Lower lobe of right lung (tissue), 2 donors: ENCODE measurements at places on chromosomes 7 and 10. TPM values are rescaled to one million over a fixed set of nuclear protein-coding genes. Genes with fewer than 3 reads are reported as not detected.
A peak's percentile ranks its signal among the peaks of the same experiment; 100 is the strongest.

DNA sequence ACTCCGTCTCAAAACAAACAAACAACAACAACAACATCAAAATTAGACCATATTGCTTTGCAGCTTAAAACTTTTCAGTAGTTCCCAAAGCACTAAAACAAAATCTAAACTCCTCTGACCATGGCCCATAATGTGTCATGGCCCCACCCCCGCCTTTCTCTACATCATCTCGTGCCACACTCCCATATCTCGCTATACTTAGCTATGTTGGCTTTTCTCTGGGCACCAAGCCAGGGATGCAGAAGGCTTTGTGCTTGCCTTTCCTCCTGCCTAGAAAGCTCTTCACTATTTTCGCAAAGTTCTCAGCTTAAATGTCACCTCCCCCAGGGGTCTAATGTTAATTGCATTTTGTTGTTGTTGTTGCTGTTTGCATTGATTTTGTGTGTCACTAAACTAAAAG is 15.1 kb upstream of the SLC16A12 start:
- H3K4me3 ChIP-seq: no peak overlapping the region
- H3K36me3 ChIP-seq: no peaks in the 10 kb centered on the region
- DNase-seq: no peak
- H3K4me1 ChIP-seq: no peaks in the 10 kb centered on the region
- H3K27me3 ChIP-seq: no peaks in the 10 kb centered on the region

GRCh38 chr10:61280303-61280702 is 172.9 kb downstream of the TMEM26 start:
- peaks cover 15% of the 10 kb centered on the region for H3K4me1 ChIP-seq
- H3K27ac ChIP-seq: no peak overlapping the region
- DNase-seq: no peak
- H3K4me3 ChIP-seq: no peak overlapping the region
- no peaks in the 10 kb centered on the region for H3K36me3 ChIP-seq
- H3K27me3 ChIP-seq: no peaks in the 10 kb centered on the region

DNA sequence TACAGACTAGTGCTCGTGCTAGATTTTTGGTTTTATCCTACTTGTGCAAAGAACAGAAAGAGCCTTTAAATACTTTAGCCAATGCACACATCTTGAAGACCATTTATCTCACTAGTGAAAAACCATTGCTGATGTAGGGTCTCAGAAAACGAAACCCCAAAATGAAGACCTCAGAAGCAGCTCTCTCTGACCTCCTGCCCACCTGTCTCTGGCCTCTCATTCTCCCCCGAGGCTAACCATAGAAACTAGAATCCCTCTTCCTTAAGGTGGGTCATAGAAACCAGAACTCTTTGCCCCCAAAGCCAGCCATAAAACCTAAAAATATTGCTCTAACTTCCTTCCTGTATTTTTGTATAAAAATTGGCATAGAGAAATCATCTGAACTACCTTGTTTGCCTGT is 112.2 kb downstream of the KIF20B start:
- H3K27me3 ChIP-seq: no peaks in the 10 kb centered on the region
- H3K4me3 ChIP-seq: no peak overlapping the region
- H3K36me3 ChIP-seq: no peaks in the 10 kb centered on the region

- no peak for DNase-seq
- H3K36me3 ChIP-seq: no peaks in the 10 kb centered on the region
- no peaks in the 10 kb centered on the region for H3K27me3 ChIP-seq
- no peak overlapping the region for H3K27ac ChIP-seq
- no peaks in the 10 kb centered on the region for H3K4me1 ChIP-seq
Observed at GRCh38 chr7:115962340-115962739, 68.2 kb downstream of the TFEC start.

- no peak overlapping the region for H3K4me3 ChIP-seq
- no peak for DNase-seq
- H3K27me3 ChIP-seq: no peaks in the 10 kb centered on the region
- no peak overlapping the region for H3K27ac ChIP-seq
- H3K36me3 ChIP-seq: no peaks in the 10 kb centered on the region
Observed at GRCh38 chr7:44587843-44588711, 6.0 kb upstream of the TMED4 start.

DNA sequence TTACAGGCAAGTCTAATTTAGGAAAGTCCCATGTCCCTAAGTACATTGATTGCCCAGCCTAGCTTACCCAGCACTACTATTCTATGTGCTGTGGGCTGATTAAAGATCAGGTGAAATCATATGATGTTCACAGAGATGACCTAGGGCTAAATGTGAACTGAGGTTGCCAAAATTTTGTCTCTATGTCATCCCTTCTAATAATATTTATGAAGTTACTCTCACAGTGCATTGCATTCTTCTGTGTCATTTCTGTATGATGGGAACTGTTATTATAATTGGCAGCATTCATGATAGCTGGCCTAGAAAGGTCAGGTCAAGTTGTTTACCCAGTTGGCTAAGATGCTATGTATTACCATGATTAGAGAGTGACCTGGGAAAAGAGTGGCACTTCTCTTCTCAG is 2.8 kb upstream of the PDK4 start:
- peaks cover 5% of the 10 kb centered on the region for H3K36me3 ChIP-seq
- H3K4me1 ChIP-seq: peaks cover 46% of the 10 kb centered on the region
- no peaks in the 10 kb centered on the region for H3K27me3 ChIP-seq
- no peak overlapping the region for H3K27ac ChIP-seq
- H3K4me3 ChIP-seq: no peak overlapping the region
- no peak for DNase-seq

DNA sequence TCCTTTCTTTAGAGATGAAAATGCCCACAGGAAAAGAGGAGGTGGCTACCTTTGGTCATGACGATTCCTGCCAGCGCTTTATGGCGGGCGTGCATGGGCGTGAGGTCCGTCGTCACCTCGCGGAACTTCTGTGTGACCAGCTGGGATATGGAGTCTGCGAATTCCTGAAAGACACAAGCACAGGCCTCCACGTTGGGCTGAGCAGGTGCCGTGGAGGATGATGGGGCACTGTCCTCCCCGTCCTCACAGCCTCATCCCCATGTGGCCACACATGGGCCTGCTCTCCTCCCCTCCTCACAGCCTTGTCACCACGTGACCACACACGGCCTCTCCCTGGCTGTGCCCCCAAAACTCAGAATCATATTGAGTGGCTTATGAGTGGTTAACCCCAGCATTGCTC is 214.7 kb downstream of the WDR37 start:
- DNase-seq: no peak
- no peak overlapping the region for H3K27ac ChIP-seq
- H3K36me3 ChIP-seq: no peaks in the 10 kb centered on the region
- no peak overlapping the region for H3K4me3 ChIP-seq

DNA sequence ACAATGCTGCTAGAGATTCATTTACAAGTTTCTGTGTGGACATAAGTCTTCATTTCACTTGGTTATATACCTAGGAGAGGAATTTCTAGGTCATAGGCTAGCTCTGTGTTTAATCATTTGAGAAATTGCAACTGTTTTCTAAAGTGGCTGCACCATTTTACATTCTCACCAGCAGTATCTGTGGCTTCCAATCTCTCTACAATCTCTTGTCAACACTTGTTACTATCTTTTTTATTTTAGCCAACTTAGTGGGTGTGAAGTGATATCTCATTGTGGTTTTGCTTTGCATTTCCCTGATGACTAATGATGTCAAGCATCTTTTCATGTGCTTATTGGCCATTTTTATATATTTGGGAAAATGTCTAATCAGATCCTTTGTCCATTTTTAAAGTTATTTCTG is 53.0 kb upstream of the DRGX start:
- DNase-seq: no peak
- H3K27me3 ChIP-seq: no peaks in the 10 kb centered on the region
- H3K4me3 ChIP-seq: no peak overlapping the region
- H3K36me3 ChIP-seq: no peaks in the 10 kb centered on the region

DNA sequence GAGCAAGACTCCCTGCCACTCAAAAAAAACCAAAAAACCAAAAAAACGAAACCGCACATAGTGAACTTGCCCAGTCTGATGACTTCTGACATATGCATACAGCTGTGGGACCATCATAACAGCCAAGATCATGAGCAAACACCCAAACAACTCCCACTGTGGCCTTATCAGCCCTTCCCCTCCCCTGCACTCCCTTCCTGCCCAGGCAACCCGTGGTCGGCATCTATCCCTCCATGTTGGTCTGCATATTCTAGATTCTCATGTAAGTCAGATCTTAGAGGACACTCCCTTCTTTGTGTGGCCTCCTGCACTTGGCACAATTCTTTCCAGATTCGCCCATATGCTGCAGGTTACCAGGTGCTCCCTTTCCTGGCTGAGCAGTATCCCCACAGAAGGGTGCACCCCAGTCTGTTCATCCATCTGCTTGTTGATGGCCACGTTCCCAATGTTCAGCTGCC is 72.8 kb downstream of the GNA12 start:
- H3K27ac ChIP-seq: no peak overlapping the region
- no peaks in the 10 kb centered on the region for H3K4me1 ChIP-seq
- no peak for DNase-seq
- H3K27me3 ChIP-seq: no peaks in the 10 kb centered on the region

DNA sequence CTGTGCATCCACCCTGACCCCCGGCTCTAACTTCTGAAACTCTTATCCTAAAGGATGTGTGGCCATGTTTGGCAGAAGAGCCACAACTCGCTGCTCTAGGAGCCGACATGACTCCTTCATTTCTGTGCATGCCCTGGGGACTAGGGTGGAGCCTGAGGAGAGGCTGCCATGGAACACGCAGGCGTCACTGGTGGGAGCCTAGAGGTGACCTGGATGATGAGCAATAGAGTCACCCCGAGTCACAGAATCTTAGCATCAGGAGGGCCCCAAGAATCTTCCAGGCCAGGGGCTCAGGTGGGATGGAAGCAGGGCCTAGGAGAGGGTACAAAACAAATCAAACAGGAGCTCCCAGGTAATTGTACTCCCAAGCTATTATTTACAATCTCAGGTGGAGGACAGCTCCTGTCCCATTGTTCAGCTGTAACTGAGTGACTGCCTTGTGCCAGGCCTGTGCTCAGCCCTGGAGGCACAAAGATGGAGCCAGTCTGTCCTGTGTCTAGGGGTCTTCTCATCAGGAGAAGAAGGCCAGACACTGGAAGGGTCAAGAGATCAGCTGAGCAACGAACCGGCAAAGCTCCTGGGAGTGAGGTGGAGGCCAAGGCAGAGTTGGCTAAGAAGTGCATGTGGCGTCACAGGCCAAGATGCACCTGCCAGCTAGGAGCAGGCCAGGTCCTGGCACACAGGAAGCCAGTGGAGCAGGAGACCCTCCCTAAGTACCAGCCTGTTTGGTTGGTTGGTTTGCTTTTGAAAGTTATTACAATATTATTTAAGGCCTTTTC is 5.8 kb upstream of the ZNF22 start:
- H3K27ac ChIP-seq: peak overlapping the region; percentile 81
- H3K4me1 ChIP-seq: peaks cover 85% of the 10 kb centered on the region
- H3K36me3 ChIP-seq: peaks cover 41% of the 10 kb centered on the region

GRCh38 chr10:5570979-5571810 is 46.4 kb downstream of the CALML3 start:
- no peaks in the 10 kb centered on the region for H3K4me1 ChIP-seq
- H3K27me3 ChIP-seq: no peaks in the 10 kb centered on the region
- no peak overlapping the region for H3K4me3 ChIP-seq
- H3K27ac ChIP-seq: no peak overlapping the region

GRCh38 chr7:138871814-138872090 is 73.8 kb upstream of the ATP6V0A4 start:
- no peaks in the 10 kb centered on the region for H3K27me3 ChIP-seq
- no peak overlapping the region for H3K27ac ChIP-seq
- no peaks in the 10 kb centered on the region for H3K4me1 ChIP-seq
- H3K4me3 ChIP-seq: no peak overlapping the region
- peaks cover 6% of the 10 kb centered on the region for H3K36me3 ChIP-seq

DNA sequence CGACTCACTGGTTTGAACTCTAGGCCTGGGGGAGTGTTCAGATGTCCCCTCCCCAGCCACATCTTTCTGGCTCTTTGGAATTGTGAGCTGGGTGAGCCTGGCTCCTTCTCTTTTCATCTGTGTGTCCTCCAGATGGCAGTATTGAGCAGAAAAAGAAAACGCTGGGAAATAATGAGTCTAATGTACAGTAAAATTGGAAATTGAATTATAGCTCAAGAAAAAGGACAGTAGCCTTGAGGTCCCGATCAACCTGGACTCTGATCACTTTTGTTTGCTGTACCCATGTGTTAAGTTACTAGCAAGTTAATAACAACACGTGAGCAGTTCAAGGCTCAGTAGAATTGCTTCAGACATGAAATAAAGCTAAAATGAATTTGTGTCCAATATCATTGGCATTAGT is 77.9 kb downstream of the SNX10 start:
- peaks cover 25% of the 10 kb centered on the region for H3K4me1 ChIP-seq
- no peak for DNase-seq
- peaks cover 4% of the 10 kb centered on the region for H3K36me3 ChIP-seq

DNA sequence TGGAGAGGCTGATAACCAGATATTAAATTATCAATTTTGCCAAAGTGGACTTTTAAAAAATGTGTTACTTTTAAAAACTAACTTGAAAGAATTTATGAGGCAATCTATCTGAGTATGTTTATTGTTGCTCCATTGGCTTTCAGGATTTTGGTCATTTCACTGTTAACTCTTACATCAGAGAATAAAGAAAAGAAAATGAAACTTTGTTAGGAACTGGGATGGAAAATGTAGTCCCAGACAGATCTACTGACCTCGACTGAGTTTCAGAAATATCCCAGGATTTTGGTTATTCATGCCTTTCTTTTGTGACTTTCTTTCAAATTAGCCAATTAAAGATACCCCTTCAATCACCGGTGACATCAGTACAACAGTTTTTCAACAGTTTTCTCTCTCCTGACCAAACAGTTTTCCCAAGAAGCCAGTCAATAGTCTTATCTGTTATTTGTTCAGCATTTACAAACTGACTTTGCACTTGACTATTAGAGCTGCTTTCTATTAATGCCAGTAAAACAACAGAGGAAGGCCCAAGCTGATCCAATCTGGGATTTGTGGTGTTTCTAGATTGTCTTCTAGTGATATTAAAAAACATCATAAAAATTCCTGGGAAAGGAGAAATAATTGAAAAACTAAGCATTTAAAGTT is 35.8 kb downstream of the NRBF2 start:
- H3K4me3 ChIP-seq: no peak overlapping the region
- H3K27ac ChIP-seq: no peak overlapping the region
- peaks cover 72% of the 10 kb centered on the region for H3K36me3 ChIP-seq
- no peaks in the 10 kb centered on the region for H3K4me1 ChIP-seq
- H3K27me3 ChIP-seq: no peaks in the 10 kb centered on the region
- no peak for DNase-seq

- no peak overlapping the region for H3K4me3 ChIP-seq
- no peaks in the 10 kb centered on the region for H3K36me3 ChIP-seq
- DNase-seq: no peak
Observed at GRCh38 chr10:129860396-129860795, 103.7 kb downstream of the EBF3 start.

GRCh38 chr7:104231054-104232046 is 23.5 kb upstream of the ORC5 start:
- peak; percentile 45 for DNase-seq
- H3K4me1 ChIP-seq: no peaks in the 10 kb centered on the region
- H3K27me3 ChIP-seq: peaks cover 7% of the 10 kb centered on the region
- no peak overlapping the region for H3K4me3 ChIP-seq
- H3K27ac ChIP-seq: no peak overlapping the region
- H3K36me3 ChIP-seq: no peaks in the 10 kb centered on the region

Gene PRLHR
- total RNA-seq: not detected

Gene SHTN1
- 43.1 TPM for total RNA-seq

Gene EN2
- total RNA-seq: not detected

Gene DOCK4
- total RNA-seq: 78.5 TPM

Gene GNGT1
- total RNA-seq: not detected

Gene APBB1IP
- 36.8 TPM for total RNA-seq
